ENCODE measurements at places on chromosomes 13 and 19.

- DNase-seq, result no peak
These were observed 14.2 kb upstream of the PNMA8C start for GRCh38 chr19:46442808-46443450.

DNA sequence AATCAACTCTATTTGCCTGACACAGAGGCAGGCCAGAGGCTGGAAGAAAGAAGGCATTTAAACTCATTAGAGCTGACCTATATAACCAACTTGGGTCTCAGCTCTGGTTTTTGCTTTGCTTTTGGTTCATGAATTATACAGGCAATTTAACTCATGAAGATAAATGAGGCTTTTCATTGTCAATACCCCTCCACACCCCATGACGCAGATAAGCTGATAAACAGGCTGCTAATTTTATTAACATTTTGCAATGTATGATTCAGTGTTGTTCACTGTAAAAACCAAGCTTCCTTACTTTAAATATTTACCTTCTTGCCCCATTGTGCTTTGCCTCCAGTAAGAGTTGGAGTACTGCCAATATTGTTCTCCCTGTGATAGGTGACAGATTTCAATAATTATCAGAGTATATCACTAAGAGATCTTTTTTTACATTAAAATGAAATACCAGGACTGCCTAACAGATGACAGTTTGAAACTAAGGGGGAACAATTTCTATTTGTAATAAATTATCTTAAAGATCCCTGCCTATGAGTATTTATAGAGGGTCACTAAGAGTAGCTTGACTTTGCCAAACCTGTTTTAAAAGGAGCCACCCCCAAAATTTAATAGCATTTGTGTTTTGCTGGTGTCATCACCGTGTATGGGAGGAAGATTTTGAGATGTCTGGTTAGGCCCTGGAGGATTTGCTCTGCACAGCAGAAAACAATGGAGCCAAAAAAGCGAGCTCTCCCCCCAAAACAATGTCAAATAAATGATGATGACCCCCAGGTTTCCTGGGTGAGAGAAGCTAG lies 472.7 kb upstream of the NBEA start:
- DNase-seq, result no peak

DNA sequence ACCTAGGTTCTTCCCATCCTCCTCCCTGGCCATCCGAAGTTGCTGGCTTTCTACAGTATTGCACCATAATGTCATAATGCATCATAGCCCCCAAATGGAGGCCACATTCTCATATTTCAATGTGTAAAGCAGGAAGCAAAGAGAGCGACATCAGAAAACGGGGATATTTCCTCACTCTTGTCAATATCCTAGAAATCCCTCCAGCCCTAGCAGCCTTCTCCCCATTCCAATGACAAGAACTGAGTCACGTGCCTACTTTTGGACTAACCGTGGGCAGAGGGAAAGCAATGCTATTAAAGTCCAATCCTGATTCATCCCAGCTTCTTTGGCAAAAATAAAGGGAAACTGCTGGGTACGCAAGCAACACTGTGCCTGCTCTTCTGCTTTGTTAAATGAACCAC lies 4.3 kb upstream of the RAP2A start:
- DNase-seq, result no peak

DNA sequence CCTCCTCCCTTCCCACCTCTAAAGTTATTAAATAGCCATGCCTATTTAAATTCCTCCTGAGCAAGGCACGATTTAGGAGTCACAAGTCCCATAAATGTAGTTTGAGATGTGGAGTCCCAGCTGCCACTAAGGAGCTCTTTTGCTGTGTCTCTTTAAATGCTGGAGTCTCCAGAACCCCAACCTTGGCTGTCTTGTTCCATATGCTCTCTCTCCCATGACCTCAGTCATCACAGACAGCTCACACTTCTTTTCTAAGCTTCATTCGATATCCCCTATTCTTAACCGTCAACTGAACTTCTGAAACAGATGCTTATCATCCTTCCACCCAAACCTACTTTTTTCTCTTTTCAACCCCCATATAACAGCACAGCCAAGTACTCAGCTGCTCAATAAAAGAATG lies 197.1 kb downstream of the VWA8 start:
- DNase-seq, result no peak

DNA sequence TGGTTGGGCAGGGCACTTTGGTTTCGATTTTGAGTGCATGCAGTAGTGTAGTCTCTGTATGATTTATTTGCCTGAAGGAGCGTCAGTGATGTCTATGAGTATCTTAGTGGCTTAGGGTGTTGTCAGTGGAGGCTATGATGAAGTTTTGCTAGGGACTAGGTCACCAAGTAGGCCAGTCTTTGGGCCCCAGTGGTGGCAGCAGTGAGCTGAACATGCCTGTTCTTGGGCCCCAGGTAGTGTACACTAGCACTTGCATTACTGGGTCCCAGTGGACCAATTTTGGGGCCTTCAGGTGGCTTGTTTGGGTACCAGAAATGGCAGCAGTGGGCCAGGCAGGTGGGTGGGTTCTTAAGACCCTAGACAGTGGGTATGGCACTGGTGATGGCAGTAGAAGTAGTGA lies 598.7 kb upstream of the SPRY2 start:
- no peak for DNase-seq

- DNase-seq, result no peak
These were observed 25.9 kb downstream of the RCBTB2 start for GRCh38 chr13:48507021-48507420.

DNA sequence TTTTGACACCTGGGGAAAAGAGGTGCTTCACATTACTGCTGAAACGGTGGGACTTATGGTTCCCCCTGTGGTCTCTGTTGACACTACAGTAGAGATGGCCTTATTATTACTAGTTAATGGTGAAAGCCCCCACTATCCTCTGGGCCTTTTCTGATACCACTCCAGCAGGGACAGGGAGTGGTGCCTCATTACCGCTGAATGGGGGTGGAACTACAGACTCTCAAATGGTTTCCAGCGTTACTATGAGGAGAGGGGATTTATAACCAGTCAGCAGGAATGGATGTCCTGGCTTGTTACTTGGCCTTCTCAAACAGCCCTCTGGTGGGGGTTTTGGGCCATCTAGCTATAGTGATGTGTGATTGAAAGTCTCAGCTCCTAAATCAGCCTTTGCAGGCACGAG lies 96.7 kb upstream of the DIAPH3 start:
- no peak for DNase-seq

DNA sequence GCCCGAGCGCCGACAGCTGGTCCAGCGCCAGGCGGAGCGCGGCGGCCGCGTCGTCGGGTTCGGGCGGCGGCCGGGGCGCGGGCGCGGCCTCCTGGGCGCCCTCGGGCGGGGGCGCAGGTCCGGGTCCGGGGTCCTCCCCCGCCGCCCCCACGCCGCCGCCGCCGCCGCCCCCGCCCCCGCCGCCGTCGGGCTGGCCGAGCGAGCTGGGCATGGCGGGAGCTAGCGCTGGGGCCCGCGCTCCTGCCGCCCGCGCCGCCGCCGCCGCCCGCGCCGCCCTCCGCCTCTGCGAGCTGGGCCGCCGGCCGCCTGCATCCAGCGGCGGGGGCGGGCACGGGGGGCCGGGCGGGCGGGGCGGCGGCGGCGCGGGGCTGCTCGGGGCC lies 287 bp downstream of the MEX3D start:
- DNase-seq, result no peak

DNA sequence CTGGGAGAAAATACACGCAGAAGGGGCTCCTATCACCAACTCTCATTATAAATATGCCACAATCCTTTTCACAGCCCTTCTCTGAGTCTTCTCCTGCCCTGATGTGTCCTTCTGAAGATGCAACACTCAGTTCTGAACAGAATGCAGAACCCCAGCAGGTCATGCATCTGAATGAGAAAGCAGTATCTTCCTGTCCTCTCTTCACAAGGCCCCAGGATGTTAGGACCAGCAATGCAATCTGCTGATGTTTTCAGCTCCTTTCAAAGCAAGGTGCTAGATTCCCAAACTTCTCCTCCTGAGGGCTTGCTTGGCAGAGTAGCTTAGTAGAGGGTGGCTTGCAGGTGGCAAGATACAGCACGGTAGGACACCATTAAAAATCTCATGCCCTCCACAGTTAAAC lies 22.3 kb upstream of the DOCK9 start:
- DNase-seq, result no peak

GRCh38 chr13:70644052-70644451 lies 535.8 kb upstream of the KLHL1 start:
- no peak for DNase-seq

DNA sequence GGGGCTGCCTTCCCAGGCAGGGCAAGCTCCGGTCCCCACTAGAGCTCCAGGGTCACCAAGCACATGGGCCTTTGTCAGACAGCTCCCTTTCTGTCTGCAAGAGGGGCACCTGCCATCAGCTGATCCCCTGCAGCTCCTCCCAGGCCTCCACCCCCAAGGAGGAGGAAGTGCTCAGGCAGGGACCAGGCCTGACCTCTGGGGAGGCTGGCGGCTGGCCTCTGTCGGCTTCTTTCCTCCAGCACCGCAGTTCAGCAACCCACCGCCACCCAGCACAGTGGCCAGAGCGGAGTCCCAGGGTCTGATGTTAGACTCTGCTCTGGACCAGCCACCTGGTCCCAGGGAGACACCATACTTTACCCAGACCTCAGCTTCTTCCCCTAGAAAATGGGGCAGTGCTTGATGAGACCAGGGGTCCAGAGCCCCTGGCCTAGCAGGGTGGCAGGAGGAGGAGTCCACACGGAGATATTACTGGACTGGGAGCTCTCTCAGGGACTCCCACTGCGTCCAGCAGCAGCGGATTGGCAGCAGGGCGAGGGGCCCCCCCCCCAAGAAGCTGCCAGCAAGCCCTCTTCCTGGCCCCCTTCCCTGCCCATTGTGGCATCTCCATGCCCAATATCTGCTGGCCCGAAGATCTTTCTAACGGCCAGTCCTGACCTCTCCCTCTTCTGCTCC lies 24.1 kb downstream of the NKPD1 start:
- DNase-seq, result no peak

DNA sequence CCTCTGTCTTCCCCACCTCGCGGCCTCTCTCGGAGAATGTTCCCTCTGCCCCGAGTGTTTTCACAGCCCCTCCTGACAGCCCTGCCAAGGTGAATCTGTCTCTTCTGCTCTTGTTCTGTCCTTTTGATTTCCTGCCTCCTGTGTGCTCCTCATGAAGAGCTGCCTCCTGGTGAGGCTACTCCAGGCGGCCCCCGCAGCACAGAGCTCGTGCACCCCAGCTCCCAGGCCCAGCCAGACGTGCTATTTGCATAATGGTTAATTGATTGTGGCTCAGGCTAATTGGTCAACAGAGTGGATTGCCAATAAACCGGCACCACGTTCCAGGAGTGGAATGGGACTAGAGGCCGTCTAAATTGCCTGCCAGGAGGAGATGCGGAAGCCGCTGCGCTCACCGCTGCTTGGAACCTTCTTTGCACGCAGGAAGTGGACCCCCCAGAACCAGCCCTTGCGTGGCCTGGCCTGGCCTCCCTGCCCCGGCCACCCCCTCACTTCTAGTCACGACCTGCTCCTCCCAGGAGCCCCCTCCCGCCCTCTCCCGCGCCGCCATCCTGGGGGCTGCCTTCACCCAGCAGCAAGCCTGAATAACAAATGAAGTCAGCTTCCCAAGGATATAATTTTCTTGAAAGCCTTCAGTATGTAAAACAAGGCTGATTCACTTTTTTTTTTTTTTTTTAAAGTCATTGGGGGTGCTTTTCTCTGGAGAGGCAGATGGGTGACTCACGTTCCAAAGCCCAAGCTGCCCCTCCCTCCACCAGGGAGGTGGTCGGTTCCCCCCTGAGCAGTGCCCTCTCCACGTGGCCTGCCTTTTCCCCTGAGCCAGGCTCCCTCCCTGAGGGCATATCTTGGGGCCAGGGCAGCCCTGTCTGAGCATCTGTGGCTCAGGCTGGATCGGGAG lies 144.0 kb downstream of the KDM4B start:
- no peak for DNase-seq

GRCh38 chr19:1154731-1155351 lies 19.2 kb downstream of the SBNO2 start:
- no peak for DNase-seq

DNA sequence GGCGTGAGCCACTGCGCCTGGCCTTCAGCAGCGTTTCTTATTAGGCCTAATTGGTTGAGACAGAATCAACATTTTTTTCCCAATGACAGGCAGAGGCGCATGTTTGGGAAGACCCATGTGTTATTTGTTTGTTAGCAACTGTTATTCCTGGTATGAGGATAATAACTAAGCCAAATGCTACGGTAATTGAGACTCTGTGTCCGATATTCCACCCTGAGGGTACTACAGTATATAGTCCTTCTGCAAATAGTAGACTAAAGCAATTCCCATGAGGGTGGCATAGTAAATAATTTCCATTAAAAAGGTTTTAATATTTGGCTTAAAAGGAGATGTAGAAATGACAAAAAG lies 18.4 kb upstream of the CCL25 start:
- DNase-seq, result no peak

DNA sequence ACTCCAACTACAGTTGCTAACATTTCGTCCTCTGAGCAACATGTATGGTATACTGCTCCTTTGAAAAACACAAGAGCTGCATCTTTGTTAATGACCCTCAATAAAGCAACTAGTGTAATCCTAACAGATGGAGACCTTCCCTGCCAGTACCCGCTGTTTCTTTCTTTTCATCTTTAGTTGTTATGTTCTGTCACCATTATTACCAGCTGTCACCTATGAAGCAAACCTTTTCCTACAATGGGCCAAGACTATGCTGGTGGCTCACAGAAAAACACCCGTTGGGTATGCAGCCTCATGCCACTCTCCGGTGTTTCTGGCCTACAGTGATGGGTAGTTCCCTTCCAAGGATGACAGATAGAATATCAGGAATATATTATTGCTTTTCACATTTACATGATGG lies 29.7 kb upstream of the CYSLTR2 start:
- no peak for DNase-seq

DNA sequence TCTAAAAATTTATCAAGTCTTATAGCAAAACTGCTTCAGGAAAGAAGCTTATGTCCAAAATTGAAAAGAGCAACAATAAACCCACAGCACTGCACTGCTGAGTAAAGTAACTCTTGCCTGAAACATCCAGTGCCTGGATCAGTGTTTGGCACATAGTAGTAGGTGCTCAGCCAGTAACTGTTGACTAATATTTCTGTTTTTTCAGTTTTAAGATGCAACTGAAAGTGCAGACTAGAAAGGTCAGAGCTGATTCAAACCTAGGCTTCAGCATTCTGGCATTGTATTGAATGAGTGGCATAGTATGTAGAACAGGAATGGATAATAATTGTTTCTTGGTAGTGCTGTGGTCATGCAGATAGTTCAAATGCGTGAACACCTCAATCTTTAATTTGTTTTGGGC lies 67.6 kb downstream of the UBL3 start:
- no peak for DNase-seq

DNA sequence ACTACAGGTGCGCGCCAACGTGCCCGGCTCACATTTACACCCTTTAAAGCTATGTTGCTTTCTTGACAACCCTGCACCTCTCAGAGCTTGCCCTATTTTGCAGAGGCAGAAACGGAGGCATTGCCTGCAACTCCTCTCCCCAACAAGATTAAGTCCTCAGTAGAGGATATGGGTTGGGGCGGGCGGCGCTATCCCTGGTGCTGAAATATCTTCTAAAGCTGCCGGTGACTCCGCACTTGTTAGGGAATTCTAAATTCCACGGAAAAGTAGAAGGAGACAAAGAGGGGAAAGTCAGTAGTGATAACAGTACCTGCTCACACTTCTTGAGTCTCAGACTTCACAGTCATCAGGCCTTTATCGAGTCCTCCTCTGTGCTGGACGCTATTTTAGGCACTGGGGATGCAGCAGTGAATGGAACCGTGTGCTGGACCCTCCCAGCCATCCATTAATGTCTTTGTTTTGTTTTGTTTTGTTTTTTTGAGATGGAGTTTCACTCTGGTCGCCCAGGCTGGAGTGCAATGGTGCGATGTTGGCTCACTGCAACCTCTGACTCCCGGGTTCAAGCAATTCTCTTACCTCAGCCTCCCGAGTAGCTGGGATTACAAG lies 18.0 kb downstream of the SLC5A5 start:
- DNase-seq, result no peak

GRCh38 chr13:39599012-39599411 lies 4.0 kb downstream of the LHFPL6 start:
- DNase-seq, result no peak

Data from activated effector memory CD4-positive, alpha-beta T cell treated with anti-CD3 and anti-CD28 coated beads, Interleukin-2, amount 50 U/mL, for 16 hours (primary cell).